ENCODE measurements at places on chromosomes 16 and 17.

DNA sequence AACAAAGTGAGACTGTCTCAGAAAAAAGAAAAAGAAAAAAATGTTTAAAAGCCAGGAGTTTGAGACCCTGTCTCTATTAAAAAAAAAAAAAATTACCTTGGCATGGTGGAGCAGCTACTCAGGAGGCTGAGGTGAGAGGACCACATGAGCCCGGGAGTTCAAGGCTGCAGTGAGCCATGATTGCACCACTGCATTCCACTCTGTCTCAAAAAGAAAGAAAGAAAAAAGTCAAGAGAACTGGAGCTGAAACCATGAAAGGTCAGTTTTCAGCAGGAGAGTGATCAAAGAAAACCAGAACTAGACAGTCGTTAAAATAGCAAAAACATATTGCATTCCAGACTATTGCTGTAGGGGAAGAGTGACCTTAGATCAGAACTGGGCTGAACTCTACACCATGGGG is 8.8 kb downstream of the QPRT start:
- DNase-seq = no peak

DNA sequence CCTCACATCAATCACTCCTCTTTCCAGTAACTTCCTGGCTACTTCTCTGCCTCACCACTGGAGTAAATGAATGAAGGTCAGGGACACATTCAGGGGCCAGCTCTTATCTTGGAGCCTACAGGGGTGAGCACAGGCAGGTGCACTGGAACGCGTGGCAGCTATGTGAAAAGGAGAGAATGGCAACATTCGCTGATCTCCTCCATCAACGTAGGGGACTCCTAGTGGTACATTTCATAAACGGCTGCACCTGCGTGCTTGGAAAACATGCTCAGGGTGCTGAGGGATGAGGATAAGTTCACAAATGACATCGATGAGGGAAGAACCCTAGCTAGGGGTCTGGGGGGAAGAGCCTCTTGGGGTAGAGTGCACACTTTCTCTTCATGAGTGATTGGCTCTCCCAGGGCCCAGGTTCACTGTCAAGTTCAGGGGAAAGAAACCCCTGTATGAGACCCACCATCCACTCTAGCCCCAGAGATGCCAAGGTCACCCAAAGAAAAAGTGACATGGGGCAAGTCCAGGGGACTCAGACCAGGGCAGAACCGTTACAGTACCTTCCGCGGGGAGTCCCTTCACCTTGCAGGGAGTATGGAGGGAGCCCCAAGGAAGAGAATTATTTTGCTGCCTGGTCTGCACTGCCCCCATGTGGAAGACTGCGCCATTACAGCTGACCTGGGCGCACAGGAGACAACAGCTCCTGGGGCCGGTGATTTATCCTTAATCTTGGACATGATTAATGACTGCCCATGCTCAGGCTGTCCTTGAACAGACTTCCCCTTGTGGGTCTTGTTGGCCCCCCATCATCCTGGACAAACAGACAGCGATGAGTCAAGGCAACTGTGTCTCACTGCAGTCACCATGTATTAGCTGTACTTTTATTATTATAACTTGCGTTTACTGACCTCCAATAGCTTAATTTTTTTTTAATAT is 30.1 kb downstream of the VAC14 start:
- DNase-seq = peak; percentile 79

- DNase-seq = peak; percentile 92
Measured at GRCh38 chr16:27326738-27327585, 13.2 kb downstream of the IL4R start.

DNA sequence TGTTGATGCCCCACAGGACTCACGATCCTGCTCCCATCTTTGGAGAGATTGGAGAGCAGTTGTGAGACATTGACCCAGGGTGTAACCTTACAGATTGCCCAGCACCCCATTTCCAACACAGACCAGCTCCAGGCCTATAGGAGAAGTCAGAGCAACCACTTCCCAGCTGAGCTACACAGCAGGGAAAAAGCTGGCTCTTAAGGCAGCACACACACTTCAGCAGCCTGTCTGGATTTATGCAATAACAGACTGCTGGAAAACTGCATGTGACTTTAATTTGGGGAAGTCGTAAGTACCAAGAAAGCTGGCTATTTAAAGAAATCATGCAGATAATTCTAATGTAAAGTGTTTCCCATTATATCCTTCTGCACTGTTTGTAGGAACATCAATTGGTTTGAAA is 30.8 kb downstream of the NOG start:
- no peak for DNase-seq

DNA sequence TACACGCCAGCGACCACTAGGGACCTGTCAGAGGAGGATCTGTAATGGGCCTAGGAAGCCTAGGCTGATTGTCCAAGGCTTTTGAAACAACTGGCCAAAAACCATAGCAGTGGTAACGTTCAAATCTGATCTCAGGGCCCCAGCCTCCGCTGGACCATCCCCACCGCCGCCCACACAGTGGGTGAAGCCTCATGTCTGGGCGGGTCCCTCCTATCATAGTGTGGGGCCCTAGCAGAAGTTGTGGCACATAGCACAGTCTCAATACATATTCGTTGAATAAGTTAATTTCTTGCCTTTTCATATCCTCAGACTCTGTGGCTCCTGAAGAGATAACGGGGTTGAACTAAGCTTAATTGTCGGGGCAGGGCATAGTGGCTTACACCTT is 818 bp downstream of the DPH1 start:
- DNase-seq = no peak

GRCh38 chr17:48747445-48748363 is 19.2 kb upstream of the HOXB13 start:
- no peak for DNase-seq

All from AG20443 (cell line).